CD4-positive, alpha-beta T cell treated with Interleukin-12 subunit alpha and Interleukin-12 subunit beta, for 1 hour (primary cell): ENCODE measurements at places on chromosomes 4 and X.

DNA sequence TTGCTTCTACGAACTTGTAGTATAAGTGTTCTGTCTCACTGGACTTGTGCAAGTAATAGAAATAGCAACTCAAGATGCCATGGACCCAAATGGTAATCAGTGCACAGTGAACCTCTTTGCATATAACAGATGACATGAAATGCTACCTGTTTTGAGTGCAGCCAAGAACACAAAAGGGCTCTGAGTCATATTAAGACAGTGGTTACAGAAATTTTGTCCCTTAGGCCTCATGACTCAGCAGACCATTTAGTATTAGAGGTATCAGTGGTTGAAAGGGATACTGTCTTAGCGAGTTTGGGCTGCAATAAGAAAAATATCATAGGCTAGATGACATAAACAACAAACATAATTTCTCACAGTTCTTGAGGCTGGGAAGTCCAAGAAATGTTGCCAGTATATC lies 502.9 kb upstream of the PCDH10 start:
- no peak for DNase-seq

- no peak for DNase-seq
Measured at GRCh38 chr4:44494810-44495701, 46.4 kb upstream of the KCTD8 start.

DNA sequence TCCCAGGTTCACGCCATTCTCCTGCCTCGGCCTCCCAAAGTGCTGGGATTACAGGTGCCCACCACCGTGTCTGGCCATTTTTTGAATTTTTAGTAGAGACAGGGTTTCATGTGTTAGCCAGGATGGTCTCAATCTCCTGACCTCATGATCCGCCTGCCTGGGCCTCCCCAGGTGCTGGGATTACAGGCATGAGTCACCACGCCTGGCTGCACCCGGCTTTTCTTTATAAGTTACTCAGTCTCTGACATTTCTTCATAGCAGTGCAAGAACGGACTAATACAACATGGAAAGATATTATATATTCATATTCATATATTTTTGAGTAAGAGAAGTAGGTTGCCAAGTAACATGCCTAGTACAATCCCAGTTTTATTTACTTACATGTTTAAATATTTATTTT lies 22.9 kb downstream of the SHROOM3 start:
- DNase-seq: no peak

GRCh38 chr4:147960971-147961370 lies 229.1 kb downstream of the ARHGAP10 start:
- no peak for DNase-seq

- DNase-seq: peak; percentile 15
Measured at GRCh38 chr4:145623831-145624230, 4.6 kb downstream of the MMAA start.

DNA sequence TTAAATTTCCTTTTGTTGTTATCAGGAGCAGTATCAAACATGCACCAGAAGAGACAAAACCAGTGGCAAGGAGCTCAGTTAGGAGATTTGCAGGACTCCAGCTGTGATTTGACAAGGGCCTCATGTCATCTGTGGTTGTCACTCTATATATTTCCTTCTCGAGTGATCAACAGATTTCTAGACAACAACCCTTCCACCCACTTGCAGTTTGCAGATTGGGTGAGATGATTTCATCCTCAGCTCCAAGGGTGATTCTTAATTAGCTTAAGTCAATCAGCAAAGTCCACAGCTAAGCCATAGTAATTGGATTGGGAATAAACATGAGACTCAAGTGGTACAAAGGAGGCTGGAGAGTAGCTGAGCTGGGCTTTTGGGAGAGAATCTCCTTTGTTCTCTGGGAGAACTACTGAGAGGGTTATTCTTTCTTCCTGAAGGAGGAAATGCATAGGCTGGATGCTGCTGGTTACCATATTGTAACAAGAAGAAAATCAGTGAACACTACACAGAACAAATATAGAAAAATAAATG lies 192.8 kb downstream of the PPARGC1A start:
- DNase-seq: no peak

DNA sequence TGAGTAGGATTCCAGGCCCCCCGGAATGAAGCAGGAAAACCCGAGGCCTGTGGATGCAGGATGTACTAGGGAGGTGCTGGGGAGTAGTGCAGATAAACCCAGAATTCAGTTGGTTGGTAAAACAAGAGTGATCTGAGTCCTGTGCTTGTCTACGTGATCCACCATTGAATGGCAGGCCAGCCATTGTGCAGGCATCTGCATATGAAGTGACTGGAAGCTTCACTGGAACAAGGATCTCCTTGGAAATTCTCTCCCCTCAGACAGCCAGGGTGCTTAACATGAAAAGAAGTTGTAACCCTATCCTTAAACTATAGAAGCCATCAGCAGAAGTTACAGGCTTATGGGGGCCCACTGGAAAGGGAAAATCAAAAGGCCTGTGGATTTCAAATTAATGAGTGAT lies 656 bp upstream of the GSPT2 start:
- DNase-seq: no peak

GRCh38 chr4:154222875-154223274 lies 268.7 kb downstream of the DCHS2 start:
- no peak for DNase-seq

GRCh38 chrX:24245202-24245601 lies 68.7 kb downstream of the SUPT20HL2 start:
- no peak for DNase-seq

- no peak for DNase-seq
Measured at GRCh38 chr4:21451032-21451431, 497.5 kb downstream of the KCNIP4 start.

GRCh38 chrX:40278340-40279090 lies 180.8 kb upstream of the BCOR start:
- DNase-seq: peak; percentile 78

DNA sequence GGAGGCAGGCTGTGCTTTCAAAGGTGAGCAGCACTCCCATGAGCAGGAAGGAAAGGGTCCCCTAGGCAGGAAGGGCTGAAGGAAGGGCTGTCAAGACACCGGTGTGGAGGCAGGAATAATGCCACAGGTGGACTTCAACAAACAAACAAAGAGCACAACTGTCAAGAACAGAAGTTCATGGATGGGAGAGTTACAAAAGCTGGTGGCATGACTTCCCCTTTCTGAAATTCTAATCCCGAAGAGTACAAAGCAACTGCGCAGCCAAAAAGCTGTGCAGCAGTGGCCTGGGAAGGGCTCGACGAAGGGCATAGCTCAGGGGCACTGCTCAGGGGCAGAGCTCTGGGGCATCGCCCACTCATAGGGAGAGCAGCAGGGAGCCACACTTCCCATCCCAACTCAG lies 582.3 kb upstream of the DIPK2B start:
- DNase-seq: no peak

GRCh38 chrX:40172401-40173142 lies 74.8 kb upstream of the BCOR start:
- peak; percentile 37 for DNase-seq

- DNase-seq: no peak
Measured at GRCh38 chr4:19729886-19730651, 521.6 kb upstream of the SLIT2 start.

DNA sequence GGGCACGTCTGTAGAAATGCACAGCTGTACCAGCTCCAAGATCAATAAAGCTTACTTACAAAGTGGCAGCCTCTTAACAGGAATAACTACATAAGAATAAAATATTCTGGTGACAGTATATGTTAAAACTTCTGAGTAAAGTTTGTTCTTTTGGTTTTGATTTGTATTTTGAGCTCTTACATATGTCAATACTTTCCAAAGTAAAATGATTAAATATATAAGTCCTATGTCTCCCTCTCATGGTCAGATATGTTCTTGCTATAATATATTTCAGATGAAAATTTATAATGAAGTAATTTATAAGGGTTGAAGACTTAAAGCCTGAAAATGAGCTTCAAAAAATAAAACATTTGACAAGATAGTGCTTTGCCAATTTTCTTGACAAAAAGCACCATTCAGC lies 254.4 kb downstream of the NPFFR2 start:
- no peak for DNase-seq

DNA sequence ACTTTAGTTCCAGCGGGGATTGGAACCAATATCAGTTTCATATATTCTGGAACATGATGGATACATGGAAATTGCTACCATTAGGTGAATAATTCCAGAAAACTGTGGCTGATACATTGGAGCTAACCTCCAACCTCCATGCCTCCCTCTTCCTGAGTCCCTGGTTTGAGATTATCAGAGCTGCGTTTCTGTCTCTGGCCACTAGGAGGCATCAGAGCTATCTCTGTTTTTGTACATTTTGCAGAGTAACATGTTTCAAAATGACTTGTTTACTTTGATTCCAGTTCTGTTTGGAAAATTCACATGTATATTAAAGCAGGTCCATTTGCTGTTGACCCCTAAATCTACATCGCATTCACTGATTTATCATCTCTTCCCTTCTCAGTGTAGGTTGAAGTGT lies 2.4 kb upstream of the RAB40AL start:
- DNase-seq: peak; percentile 23

- DNase-seq: no peak
Measured at GRCh38 chrX:132876523-132877338, 81.7 kb downstream of the HS6ST2 start.

GRCh38 chrX:17860179-17860780 lies 818 bp downstream of the RAI2 start:
- DNase-seq: no peak

- DNase-seq: no peak
Measured at GRCh38 chrX:72095370-72095769, 36.3 kb downstream of the RTL5 start.

- no peak for DNase-seq
Measured at GRCh38 chr4:26821677-26822503, 38.8 kb upstream of the STIM2 start.

DNA sequence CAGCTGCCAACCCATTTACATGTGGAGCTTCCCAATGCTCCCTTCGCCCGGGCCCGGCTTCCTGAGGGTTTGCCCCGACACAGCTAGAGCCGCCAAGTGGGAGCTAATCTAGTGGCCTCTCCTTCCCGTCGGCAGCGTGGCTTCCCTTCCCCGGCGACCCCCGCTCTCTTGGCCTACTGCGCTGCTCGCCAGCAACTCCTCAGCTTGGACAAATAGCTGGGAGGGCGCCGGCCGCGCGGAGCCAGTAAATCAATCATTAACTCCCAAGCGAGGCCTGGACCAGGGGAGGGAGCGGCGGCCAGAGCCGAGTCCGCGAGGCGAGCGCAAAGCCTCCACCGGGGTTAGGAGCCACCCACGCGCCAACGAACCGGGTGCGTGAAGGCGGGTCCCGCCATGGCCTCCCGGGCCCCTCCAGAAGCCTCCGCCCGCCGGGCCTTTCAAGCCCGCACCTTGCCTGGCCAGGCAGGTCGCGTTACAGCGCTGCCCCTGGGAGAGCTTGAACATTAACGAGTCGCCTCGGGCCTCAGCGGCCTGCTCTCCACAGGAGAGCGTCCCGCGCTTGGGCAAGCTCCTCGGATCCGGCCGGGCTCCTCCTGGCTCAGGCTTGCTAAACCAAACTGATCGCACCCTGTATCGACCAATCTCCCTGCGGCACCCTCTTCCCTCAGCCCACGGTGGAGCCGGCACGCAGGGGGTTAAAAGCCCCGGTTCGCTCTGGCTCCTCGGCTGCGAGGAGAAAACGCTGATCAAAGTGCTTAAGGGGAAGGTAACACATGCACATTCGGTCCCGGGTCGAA lies 10.6 kb upstream of the BCOR start:
- no peak for DNase-seq

DNA sequence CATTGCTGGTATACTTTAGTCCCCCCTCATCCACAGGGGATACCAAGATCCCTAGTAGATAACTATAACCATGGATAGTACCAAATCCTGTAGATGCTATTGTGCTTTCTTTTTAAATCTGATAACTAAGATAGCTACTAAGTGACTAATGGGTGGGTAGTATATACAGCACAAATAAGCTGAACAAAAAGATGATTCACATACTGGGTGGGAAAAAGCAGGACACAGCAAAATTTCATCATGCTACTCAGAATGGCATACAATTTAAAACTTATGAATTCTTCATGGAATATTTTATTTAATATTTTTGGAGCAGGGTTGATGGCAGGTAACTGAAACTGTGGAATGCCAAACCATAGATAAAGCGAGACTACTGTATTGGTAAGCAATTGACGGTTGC lies 161.6 kb downstream of the IL15 start:
- no peak for DNase-seq

DNA sequence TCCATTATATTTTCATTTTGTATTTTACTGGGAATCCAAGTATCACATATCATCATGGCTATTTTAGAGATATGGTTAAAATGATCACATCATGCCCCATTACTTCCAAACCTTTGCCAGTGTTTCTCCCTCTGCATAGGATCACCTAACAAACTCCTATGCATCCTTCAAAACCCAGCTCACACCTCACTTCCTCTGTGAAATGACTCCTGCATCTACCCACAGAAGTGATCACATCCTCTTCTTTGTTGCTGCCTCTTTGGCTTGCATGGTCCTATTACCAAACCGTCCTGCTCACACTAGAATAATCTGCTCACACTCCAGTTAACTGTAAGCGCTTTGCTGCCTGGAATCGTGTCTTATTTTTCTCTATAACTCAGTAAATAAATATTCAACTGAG lies 74.7 kb upstream of the C4orf50 start:
- DNase-seq: no peak

GRCh38 chrX:67613366-67613765 lies 69.5 kb downstream of the AR start:
- DNase-seq: no peak

DNA sequence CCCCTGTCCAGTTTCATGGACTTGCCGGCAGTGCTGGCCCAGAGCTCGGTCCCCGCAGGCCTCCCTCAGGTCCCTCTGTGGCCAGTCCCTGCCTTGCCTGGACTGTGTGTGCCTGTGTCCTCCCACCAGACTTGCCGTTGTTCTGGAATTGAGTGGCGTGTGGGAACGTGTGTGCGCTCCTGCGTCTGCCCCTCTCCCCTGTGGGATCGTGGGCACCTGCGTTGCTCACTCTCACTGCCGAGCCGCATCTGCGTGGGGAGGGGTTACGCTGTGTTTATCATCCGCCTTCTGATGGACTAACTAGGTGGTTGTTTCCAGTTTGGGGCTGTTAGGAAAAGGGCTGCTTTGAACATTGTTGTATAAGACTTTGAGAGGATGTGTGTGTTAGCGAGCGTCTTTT lies 21.2 kb downstream of the PCGF3 start:
- no peak for DNase-seq

- DNase-seq: no peak
Measured at GRCh38 chr4:2591189-2591588, 54.7 kb downstream of the FAM193A start.

- DNase-seq: peak; percentile 78
Measured at GRCh38 chr4:1746265-1746691, 25.0 kb downstream of the TACC3 start.

DNA sequence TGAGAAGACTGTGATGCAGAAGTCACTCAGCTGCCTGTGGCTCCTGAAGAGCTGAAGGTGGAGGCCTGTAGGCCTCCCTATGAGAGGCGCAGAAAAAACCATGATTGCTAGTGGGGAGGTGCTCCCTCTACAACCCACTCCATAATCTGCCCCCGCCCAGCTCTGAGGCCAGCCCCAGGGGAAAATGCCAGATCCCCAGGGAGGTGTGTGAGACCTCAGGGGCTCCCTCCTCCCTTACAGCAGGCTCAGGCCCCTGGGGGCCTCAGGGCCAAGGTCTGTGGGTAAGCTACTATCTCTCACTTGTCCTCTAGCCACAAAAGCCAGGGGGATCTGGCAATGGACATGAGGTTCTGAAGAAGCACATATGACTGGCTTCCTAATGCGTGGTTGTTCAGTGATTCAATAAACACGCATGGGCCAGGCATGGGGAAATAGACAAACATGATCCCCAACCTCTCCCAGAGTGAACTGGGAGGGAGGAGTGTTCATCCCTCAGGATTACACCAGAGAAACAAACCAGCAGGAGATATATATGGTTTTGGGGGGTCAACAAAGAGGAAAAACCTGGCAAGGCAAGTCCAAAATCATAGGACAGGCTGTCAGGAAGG lies 51.0 kb upstream of the MTM1 start:
- no peak for DNase-seq
